Body of pancreas (tissue), 4 donors: ENCODE measurements at places on chromosomes 4 and X. TPM values are rescaled to one million over a fixed set of nuclear protein-coding genes. Genes with fewer than 3 reads are reported as not detected.

DNA sequence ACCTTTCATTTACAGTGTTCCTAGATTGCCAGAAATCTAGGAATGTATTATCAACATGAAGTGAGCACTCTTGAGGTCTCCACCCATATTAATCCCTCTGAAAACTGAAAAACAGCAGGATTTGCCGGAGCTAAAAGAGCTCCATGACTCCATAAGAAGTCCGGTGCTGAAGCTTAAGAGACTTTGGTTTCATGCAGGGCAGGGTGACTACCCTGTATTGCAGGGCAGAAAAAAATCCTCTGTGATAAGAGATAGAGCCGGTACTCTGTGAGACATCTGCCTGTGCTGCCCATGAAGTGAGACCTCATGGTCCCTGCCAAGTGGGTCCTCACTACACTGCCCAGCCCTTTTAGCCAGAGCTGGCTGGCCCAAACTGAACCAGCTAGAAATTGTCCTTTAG is 127.2 kb upstream of the NPY2R start:
- H3K4me3 ChIP-seq: no peak overlapping the region
- no peaks in the 10 kb centered on the region for H3K36me3 ChIP-seq
- H3K27me3 ChIP-seq: no peaks in the 10 kb centered on the region
- no peak overlapping the region for H3K27ac ChIP-seq
- H3K4me1 ChIP-seq: no peaks in the 10 kb centered on the region

DNA sequence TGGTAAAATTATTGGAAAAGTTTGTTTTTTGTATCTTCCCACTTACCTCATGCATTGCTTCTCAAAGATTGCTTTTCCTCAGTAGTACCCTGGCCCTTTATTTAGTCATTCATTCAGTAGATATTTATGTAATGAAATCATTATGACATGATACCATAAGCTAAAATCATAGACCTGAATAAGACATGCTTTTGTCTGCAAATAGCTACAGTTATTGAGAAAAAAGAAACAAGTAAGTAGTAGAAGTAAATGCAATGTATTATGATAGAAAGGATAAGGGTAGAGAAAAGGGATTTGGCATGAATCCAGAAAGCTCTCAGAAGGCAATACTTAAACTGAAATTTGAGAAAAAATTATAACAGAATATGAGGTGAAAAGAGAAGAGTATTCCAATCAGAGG is 352.5 kb downstream of the GPM6A start:
- H3K27me3 ChIP-seq: no peaks in the 10 kb centered on the region
- H3K4me1 ChIP-seq: no peaks in the 10 kb centered on the region

DNA sequence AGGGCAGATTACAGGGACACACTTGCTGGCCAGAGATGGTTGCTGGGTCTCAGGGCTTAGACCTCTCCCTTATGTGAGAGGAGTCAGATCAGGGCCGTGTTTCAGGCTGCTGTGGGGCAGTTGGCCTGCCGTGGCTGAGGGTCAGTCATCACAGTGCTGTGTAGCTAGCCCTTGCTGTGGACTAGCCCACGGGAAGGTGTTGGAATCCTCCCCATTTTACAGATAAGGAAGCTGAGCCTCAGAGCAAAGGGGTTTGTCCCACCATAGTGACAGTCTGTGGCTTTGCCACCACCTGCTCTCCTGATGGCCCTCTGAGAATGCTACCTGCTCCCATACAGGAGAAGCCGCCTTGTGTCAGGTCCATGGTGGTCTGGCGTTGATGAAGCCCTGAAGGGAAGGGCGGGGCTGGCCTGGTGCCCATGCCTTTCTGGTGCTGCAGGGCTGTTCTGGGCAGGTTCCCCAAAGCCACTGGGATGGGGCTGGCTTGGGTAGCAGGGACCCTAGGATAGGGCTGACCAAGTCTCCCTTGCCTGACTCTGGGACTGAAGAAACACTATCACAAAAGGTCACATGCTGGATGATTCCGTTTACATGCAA is 2.4 kb upstream of the FAM53A start:
- H3K36me3 ChIP-seq: no peaks in the 10 kb centered on the region
- H3K27ac ChIP-seq: no peak overlapping the region
- no peak overlapping the region for H3K4me3 ChIP-seq
- H3K27me3 ChIP-seq: no peaks in the 10 kb centered on the region
- no peak for DNase-seq
- H3K4me1 ChIP-seq: peaks cover 20% of the 10 kb centered on the region

DNA sequence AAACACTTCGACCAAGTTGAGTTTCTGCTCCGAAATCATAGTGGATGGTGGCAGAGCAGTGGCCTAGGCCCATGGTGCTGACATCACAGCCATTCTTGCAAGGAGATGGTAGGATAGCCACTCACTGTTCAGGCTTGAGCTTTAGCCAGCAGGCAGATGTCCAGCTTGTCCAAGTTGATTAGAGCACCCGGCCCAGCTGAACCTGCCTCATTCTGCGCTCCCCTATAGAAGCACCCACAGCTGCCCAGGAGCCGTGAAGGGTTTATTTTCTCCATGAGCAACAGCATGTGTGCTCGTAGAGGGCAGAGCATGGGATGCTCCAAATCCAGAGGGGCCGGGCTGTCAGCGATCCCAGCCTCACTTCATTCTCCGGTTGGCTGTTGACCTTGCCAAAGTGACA is 16.2 kb downstream of the PIGG start:
- no peak overlapping the region for H3K27ac ChIP-seq
- no peak overlapping the region for H3K4me3 ChIP-seq
- H3K27me3 ChIP-seq: no peaks in the 10 kb centered on the region
- peaks cover 6% of the 10 kb centered on the region for H3K36me3 ChIP-seq
- no peak for DNase-seq

DNA sequence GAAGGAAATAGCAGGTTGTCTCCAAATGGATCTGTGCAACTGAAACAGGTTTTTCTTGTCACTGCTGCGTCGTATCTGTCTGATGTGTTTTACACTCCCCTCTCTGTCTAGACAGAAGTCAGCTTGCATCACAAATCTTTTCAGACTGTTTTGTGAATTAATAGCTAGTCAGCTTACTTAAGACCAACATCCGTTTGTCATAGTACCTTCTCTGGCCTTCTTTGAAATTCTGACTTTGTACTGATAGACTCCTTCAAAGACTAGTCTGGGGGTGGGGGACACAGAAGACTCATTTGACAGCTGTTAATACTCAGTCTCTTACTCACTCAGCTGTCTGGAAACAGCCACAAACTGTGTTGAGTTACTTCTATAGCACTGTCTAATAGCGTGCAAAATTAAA is 197.8 kb downstream of the PALLD start:
- no peak for DNase-seq
- H3K27me3 ChIP-seq: no peaks in the 10 kb centered on the region
- H3K27ac ChIP-seq: no peak overlapping the region
- H3K4me3 ChIP-seq: no peak overlapping the region
- no peaks in the 10 kb centered on the region for H3K36me3 ChIP-seq

The RBM46 gene
- total RNA-seq: not detected

The ADH1A gene
- total RNA-seq: not detected

The GAB3 gene
- total RNA-seq: 0.66 TPM
